ENCODE measurements at places on chromosomes 7 and 10.

GRCh38 chr10:99370993-99371392 lies 41.8 kb downstream of the CNNM1 start:
- DNase-seq: no peak

- DNase-seq: no peak
Measured at GRCh38 chr10:36475746-36476145, 649.7 kb upstream of the ANKRD30A start.

- no peak for DNase-seq
Measured at GRCh38 chr7:66453340-66453739, 175.3 kb upstream of the KCTD7 start.

- DNase-seq: no peak
Measured at GRCh38 chr7:87850836-87851593, 25.1 kb downstream of the SLC25A40 start.

DNA sequence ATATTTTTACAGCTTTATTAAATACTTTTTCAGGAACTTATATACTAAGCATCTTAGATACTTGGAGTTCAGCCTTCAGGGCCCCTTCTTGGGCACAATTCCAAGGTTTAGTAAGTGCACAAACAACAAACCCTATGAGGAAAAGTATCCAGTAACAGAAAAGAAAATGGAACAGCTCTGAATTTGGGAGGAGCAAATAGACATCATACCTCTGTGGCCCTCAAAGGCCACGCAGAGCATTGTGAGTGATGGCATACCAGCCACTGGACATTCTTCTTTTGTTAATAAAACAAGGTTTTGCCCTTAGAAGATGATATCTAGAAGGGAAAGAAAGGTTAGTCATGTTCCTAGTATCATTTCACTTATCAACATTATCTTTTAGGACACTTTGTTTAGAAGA lies 46.0 kb downstream of the ST7 start:
- DNase-seq: no peak

- DNase-seq: no peak
Measured at GRCh38 chr7:99380032-99380822, 5.7 kb downstream of the ARPC1B start.

GRCh38 chr10:112202561-112203241 lies 19.1 kb upstream of the GPAM start:
- no peak for DNase-seq

DNA sequence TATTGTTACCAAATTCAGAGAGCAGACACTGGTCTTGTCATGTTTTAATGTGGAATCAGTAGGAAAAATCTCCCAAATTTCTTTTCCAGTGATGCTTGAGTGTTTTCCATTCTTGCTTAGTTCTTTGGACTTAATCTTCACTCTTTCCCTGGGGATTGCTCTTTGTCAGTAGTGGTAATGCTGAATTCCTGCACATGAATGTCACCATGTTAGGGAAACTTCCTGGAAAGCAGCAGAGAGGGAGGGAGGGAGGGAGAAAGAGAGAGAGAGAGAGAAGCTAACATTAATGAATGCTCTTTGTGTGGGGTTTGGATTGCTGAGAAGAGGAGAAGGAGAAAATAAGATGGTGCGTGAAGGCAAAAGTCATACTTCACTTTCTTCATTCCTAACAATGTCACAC lies 295.3 kb upstream of the COBL start:
- no peak for DNase-seq

DNA sequence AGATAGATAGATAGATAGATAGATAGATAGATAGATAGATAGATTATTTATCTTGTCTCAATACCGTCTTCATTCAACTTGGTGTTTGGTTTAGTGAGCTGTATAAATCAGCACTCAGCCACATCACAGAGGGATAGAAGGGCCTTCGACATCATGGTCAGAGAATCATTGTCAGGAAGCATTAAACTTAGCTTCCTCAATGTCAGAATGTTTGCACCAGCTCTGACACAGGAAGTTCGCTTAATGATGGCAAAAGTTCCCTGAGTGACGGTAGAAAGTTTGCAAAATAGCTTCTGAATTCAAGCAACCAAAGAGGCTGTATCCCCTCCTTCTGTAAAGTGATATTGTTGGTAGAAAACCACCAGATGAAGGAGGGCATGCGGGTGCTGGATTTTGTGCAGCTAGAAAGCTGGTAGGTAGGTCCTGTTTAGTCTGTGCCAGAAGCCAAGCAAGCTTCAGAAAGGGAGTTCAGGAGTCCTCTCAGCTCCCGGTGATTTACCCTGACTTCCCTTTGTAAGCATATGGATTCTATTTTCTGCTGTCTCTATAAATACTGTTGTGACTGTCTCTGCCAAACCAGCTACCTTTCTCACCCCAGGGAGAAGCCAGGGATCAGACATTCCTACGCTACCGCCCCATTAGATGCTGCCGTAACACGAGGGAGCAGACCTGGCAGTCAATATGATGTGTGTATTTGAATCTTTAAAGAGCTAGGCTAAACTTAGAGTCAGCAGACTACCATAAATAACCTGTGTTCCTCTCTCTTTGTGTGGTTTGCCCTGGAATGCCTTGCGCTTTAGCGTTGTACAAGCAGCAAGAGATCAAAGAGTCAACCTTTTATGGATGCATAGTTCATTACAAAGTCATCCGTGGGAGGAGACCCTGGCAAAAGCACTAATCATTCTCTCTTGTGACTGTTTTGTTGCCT lies 200.5 kb upstream of the KIAA1217 start:
- DNase-seq: no peak

DNA sequence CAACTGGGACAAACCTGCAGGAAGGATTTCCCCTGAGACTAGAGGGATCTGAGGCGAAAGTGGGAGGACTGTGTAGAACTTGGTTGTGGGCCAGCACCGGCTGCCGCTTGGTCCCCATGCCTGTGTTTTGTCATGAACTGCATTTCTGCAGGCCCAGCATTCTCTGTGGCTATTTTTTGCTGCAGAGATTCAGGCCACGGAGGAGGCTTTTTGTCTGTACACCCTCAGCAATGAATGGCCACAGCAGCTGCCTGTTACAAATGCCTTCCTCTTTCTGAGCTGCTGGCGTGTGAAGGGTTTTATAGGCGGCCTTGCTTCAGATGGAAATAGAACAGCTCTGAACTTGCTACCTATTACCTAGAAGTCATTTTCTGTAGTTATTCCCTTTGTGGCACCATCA lies 164.4 kb downstream of the SH2D4B start:
- DNase-seq: no peak

DNA sequence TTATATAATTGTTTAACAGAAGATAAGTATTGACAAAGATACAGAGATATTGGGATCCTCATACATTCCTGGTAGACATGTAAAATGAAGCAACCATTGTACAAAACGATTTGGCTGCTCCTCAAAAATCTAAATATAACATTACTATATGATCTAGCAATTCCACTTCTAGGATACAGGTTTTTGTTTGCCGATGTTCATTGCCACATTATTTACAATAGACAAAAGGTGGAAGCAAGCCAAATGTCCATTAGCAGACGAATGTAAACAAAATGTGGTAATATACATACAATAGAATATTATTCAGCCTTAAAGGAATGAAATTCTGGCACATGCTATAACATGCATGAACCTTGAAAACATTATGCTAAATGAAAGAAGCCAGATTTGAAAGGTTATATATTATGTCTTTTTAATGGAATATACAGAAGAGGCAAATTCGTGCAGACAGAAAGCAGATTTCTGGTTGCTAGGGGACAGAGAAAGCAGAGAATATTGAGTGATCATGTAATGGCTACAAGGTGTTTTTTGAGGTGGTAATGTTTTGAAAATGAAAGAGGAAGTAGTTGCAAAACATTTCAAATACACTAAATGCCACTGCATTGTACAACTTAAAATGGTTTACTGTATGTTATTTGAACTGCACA lies 44.9 kb downstream of the POLR1F start:
- DNase-seq: no peak

GRCh38 chr10:127498087-127498486 lies 51.0 kb upstream of the NPS start:
- DNase-seq: no peak

DNA sequence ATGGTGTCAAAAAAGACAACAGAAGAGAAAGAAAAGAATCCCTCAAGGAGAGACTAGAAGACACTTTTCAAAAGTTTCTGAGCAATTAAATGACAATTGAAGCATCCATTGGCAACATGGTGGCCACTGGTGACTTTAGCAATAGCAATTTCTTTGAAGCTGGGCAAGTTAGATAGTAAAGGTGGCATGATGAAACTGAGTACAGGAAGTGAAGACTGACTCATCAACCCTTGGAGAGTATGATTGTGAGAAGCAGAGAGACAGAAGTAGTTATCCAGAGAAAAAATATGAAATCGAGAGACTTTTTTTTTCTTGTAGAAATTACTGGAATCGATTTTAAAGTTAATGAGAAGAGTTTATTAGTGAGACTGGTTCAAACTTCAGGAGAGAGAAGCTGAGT lies 52.5 kb downstream of the DGKB start:
- no peak for DNase-seq

DNA sequence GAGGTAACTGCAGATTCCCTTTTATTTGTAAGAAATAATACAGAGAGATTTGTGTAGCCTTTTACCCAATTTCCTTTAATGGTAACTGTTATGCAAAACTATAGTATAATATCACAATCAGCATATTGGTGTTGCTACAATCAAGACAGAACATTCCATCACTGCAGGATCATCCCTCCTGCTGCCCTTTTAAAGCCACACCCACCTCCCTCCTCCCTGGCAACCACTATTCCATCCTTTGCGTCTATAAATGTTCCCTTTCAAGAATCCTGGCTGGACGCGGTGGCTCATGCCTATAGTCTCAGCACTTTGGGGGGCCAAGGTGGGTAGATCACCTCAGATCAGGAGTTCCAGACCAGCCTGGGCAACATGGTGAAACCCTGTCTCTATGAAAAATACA lies 13.2 kb downstream of the ACBD7 start:
- no peak for DNase-seq

DNA sequence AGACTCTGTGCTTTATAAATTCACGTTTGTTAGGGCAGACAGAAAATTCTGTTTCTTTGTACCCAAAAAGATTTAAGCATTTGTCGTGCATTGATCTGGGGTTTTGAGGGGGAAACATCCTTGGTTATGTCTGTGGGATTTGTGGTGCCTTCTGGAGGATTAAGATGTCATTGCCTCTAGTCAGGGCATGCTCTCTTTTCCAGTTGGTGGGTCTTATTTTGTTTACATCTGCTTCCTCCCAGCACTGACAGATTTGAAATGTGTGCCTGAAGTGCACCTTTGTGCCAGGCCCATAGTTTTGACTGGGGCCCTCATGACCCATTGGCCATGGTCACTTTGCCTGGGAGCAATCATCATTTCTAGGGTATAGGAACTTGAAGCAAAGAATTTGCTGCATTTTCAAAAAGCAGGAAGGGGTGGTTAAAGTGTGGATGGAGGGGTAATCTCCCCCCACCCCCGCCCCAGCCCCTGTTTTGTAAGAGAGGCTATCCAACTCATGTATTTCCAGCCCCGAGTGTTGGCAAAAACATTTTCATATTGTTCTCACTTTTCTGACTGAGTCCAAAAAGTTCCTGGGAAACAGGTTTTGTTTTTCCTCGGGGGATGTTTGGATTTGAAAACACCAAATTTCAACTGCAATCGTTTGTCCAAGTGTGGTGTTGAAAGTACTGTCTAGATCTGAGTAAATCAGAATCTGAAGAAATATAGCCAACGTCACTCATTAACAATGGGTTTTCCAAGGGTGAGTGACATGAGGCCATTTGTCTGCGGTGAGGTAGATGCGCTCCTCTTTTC lies 388.2 kb upstream of the GALNT17 start:
- no peak for DNase-seq

DNA sequence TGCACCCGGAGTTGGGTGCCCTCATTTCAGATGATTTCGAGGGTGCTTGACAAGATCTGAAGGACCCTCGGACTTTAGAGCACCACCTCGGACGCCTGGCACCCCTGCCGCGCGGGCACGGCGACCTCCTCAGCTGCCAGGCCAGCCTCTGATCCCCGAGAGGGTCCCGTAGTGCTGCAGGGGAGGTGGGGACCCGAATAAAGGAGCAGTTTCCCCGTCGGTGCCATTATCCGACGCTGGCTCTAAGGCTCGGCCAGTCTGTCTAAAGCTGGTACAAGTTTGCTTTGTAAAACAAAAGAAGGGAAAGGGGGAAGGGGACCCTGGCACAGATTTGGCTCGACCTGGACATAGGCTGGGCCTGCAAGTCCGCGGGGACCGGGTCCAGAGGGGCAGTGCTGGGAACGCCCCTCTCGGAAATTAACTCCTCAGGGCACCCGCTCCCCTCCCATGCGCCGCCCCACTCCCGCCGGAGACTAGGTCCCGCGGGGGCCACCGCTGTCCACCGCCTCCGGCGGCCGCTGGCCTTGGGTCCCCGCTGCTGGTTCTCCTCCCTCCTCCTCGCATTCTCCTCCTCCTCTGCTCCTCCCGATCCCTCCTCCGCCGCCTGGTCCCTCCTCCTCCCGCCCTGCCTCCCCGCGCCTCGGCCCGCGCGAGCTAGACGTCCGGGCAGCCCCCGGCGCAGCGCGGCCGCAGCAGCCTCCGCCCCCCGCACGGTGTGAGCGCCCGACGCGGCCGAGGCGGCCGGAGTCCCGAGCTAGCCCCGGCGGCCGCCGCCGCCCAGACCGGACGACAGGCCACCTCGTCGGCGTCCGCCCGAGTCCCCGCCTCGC lies at the start of gene EGFR:
Gene EGFR (plus strand): TSS at position 657 of the 830 bp plus-strand sequence. CDS start 261 bp downstream, outside the sequence.
- no peak for DNase-seq

DNA sequence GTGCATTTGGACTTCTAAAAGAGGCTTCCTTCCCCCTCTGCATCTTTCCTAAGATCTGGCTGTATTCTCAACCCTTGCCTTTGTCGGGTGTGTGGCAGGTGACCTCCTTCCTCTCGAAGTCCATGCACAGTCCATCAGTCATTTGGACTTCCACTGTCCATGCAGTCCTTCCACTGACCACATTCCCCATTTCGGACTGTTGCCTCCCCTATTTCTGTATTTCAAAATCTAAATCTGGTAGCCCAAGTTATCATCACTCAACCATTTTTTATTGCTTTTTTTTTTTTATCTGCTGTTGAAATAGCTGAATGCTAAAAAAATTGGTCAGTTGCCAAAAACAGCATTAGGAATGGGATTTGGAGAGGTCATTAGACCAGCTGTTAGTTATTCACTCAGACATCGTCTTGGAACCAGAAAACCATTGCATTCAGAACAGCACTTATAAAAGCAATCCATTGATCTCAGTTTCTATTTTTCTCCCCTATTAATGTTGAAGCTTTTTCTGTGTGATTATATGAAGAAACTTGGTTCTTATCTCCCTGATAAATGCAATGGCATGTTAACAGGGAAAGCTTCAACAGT lies 575.6 kb downstream of the KIF20B start:
- DNase-seq: no peak

GRCh38 chr7:83502636-83503035 lies 146.3 kb downstream of the SEMA3E start:
- DNase-seq: no peak
